Esophagus squamous epithelium (tissue), 5 donors: ENCODE measurements at places on chromosomes 4 and X.

GRCh38 chr4:54017308-54017707 is 47.1 kb downstream of the CHIC2 start:
- DNase-seq = no peak

- DNase-seq = no peak
Measured at GRCh38 chr4:81606801-81607501, 135.2 kb upstream of the RASGEF1B start.

- no peak for DNase-seq
Measured at GRCh38 chr4:119725688-119726330, 97.2 kb upstream of the PDE5A start.

DNA sequence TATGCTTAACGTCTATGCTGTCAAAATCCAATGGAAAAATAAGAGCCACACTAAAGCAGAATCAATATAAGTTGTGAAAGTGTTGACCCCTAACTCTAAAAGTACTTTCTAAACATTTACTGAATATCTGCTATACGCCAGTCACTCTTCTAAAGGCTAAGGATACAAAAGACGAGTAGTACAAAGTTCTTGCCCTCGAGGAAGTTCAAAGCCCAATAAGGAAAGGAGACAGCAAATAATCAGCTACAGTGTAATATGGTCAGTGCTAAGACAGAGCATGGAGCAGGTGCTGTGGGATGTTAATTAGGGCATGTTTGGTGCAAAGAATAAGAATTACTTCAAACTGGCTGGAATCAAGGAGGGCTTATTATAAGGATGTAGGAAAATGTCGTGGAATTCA is 31.6 kb upstream of the TMEM150C start:
- no peak for DNase-seq

DNA sequence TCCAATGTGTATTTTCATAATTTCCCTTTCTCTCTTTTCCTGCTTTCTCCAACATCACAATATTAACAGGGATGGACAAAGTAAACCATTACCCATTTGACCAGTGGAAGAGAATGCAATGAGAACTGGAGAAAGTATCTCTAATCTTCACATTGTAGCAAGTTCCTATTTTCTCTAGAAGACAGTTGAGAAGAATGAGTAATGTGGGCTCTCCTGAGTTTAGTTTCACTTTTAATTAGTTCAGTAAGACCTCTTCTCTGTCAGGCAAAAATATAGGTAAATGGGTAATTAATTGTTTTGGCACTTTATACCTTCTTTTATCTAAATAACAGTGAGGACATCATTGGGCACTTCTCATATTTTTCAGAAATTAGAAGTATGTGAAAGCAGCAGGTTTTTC is 602.0 kb downstream of the GLUD2 start:
- DNase-seq = no peak

DNA sequence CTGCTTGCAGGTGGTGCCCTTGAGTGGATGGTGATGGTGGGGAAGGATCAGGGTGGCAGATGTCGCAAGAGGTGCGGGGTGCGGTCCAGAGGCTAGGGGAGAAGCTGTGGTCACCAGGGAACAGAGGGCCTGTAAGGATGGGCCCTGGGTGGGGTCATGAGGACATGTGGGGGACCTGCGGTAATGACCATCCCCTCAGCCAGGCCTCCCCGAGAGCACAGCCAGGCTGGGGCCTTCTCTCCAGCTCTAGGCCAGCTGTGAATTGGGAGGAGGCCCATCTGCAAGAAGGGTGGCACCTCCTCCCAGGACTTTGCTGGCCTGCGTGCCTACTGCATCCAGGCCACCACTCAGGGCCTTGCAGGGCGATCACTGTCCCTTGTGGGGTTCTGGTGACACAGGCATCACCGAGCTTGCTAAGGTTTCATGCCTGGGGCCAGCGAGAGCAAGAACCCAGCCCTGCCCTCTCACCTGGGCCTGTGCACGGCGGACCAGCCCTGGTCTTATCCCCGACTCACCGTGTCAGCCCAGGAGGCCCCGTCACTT is 34.1 kb upstream of the MXD4 start:
- DNase-seq = no peak

DNA sequence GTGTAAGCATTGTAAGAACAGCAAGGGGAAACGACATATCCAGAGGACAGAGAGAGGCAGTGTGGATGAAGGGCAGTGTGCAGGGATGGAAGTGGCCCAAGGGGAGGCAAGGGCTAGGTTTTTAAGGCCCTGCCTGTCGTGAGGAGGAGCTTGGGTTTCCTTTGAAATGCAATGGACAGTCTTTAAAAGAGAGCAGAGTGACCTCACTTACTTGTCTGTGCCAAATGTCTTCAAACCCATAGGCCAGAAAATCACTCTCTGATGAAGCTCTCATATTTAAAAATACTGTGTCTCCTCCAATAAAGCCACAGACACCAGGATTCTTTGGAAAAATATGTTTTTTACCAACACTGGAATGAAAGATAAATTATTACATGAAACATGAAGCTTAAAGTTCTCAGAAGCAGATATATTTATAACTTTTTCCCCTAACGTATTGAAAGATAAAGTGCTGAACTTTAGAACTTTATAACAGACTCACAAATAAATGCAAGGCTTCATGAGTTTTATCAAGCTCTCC is 19.2 kb upstream of the ATXN3L start:
- no peak for DNase-seq

- DNase-seq = no peak
Measured at GRCh38 chrX:103503163-103503852, 16.0 kb downstream of the RAB40A start.
